Breast epithelium (tissue), 4 donors: ENCODE measurements at places on chromosomes 5 and 9. TPM values are rescaled to one million over a fixed set of nuclear protein-coding genes. Genes with fewer than 3 reads are reported as not detected.

GRCh38 chr5:176870110-176870591 lies 29.0 kb downstream of the HK3 start:
- DNase-seq, result no peak

DNA sequence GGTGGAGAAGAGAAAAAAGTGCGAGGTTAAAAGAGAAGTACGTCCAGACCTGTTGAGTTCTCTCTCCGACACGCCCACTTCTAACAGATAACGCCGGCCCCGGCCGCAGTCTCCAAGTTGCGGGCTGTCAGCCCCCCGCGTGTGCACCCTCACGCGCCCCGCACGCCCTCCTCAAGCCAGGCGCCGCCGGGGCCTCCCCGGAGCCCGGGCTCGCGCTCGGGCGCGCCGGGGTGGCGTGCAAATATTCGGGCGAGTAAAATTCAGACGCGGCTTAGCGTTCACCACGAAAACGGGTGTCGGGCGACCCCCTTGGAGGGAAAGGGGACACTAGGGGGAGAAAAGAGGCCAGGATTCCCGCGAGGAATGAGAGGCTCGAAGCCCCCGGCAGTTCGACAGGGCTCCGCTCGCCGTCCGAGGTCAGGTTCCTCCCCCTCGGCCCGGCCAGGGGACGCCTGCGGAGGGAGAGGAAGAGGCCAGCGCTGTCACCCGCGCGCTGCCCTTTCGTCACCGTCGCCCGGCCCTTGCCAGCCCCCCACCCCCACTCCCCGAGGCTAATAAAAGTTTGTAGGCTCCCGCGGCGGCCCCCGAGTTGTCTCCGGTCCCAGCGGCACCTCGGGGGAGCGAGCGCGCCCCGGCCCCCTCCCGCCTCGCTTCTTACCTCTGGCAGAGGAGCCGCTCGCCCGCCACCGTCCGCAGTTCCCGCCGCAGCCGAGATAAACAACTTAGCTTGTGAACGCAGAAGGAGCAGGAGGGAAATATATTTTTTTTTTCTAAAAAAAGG lies 743 bp downstream of the NR3C1 start:
- DNase-seq, result peak; percentile 62

DNA sequence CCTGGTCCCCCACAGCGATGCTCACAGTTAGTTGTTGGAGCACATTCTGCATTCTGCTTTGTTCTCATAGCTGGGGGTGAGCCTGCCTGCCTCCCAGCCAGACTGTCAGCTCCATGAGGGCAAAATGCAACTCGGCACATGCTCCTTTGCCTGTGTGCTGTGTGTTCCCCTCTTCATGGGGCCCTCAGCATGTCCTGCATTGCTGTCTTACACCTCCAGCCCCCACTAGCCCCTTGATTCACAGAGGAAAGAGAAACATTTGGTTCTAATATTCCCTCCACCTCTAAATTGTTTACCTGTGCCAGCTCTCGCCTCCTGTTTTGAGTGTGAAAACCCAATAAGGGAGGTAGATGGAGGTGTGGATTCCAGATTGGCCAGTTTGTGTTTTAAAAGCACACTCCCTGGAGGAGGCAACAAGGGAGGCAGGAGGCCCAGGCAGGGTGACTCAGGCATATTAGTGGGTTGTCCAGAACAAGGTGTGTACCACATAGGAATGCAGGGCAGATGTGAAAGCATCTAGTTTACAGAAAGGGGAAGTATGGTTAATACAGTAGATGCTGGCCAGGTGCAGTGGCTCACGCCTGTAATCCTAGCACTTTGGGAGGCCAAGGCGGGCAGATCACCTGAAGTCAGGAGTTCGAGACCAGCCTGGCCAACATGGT lies 224.6 kb downstream of the AGTPBP1 start:
- DNase-seq, result no peak

- no peak for DNase-seq
Measured at GRCh38 chr5:148725675-148726074, 71.3 kb upstream of the HTR4 start.

- DNase-seq, result no peak
Measured at GRCh38 chr5:167657016-167657415, 634.4 kb upstream of the WWC1 start.

DNA sequence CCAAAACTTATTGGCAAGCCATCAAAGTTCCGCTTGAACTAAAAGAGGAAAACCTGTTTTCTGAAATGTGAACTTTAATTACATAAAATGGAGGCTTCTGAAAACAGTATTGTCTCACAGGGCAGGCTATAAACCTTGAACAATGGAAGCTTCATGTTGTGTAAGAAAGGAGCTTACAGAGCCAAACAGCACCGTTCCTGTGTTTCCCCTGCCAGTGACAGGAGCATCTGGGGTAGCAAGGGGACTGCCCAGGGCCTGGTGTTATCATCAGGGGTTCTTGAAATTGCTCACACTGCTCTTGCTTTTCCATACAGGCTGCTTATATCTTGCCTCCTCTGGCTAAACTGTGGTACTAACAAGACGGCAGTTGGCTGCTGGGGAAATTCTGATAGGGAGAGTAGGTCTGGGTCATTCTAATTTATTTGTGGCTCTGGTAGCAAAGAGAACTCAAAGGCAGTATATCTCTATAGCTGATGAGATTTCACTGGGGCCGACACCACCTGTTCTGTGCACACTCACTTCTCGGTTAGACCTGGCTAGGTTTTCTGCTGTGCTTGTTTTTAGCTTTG lies 40.4 kb downstream of the BASP1 start:
- DNase-seq, result no peak

GRCh38 chr5:126280846-126281245 lies 142.4 kb upstream of the GRAMD2B start:
- DNase-seq, result no peak

DNA sequence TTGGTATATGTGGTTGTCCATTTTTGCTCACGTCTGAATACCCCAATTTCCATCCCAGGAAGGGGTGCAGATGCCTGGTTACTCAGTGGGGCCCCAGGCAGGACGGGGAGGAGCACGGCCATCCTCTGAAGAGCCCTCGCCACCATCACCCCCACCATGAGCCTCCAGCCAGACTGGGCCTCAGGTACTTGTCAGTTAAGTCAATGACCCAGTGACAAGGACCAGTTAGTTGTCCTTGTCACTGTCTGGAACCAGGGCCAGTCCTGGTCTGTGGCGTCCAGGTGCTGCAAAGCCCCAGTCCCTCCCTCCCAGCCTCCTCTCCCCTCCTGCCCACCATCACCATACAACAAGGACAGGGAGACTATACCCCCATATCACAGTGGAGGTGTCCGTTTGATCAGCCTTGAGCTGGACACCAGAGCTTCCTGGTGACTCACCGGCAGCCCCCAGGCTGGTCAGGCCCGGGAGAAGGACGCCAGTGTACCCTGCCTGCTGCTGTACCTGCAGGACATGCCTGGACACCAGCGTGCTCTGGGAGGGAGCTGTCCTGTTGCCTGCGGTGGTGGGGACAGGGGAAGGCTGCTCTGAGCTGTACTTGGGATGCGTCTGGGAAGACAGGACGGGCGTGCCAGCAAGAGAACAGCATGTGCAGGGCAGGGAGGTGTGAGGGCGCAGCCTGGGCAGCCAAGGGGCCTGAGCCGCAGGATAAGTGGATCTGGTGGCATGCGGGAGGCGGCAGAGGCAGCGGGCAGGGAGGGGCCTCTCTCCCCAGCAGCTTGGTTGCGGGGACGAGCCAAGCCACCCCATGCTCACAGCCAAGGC lies 32.6 kb upstream of the TTLL11 start:
- DNase-seq, result no peak

GRCh38 chr5:139664086-139664693 lies 16.0 kb downstream of the CXXC5 start:
- no peak for DNase-seq

DNA sequence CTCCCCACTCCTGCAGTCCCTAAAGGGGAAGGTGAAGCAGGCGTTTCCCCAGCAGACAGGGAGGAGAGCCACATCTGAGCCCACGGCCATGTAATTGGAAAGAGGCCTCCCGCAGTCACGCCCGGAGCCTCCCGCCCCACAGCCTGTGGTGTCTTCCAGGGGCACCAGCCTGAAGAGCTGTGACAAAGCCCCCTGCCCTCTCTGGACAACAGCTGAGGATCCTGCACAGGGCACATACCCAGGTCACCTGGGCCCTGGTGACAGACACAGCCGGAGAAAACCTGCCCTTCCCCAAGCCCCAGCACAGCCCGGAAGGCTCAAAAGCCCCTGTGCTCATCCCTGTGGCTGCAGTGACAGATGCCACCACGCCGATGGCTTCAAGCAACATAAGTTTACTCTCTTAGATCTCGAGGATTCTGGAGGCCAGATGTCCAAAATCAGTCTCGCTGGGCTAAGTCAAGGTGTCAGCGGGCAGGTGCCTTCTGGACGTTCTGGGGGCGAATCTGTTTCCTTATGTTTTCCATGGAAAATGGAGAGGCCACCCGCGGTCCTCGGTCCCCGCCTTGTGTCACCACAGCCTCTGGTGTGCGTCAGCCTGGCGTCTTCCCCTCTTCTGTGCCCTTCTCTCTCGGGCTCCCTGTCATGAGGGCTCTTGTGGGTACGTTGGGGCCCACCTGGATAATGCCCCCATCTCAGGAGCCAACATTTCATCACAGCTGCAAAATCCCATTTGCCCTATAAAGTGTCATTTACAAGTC lies 71.5 kb downstream of the PSMB7 start:
- no peak for DNase-seq

DNA sequence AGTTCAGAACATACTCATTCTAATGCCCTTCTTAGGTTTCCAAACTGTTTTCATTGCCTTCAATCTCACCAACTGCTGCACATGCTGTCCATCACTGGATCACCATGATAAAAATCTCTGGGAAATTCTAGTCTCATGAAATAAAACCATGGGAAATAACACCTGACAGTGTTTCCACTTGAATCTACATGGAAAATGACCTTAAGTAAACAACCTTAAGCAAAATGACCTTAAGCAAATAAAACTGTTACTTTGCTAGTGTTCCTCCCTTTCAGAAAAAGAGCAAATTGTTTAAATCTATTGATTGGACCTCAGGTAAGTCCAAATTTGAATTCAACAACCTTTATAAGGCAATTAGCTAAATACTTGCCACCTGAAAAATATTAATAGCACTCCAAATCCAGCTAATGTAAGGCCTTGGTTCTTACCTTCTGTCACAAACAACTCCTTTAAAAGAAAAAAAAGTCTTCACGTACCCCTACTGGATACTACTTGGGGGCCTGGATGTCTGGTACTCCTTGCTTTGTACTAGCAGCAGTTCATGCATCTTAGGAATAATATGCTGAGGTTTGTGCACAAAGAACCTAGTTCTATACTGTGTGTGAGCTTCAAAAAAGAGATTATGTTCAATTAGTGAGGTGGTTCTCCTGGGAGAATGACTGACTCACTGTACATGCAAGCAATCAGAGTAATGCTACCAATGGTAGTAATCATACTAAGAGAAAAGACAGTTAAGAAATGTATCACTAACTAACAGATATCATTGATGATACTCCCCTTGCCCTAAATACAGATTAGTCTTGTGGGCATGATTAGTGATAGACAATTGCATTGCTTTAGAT lies 630.4 kb downstream of the PSAT1 start:
- no peak for DNase-seq

DNA sequence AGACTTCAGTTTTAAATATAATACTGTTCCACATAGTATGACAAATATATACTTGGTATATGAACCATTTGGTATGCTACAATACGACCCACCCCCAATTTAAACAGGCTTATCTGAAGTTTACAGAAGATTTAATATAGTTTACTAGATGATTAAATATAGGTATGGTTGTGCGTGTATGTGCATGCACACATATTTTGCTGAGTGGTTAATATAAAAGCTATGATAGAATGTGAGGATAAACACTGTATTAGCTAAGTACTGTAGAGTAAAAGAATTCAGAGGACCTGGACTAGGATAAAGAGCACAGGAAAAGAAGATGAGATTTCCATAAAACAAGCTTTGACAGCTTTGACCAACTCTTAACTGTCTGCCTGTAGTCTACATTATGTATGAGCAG lies 356.7 kb downstream of the PDE4D start:
- no peak for DNase-seq

DNA sequence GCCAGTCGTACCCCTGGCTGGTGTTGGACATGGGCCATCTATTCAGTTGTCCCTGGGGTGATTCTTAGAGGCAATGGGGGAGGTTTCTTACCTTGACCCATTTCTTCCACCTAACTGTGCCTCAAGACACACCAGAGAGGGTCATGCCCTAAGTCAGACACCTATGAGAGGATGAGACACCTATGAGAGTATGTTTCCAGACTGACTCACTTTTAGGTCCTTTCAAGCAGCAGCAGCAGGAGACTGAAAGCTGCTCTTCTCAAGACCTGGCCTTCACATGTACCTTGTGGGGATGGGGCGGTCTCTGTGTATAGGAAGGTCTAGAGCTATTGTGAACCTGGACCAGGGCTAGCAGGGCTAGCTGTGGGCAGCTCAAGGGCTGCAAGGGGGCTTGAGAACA lies 130.1 kb downstream of the TENT4A start:
- DNase-seq, result no peak

The PTPRD gene
- 2.9 TPM for total RNA-seq

The ANXA2R gene
- total RNA-seq, result 5.4 TPM

The CDC20B gene
- not detected for total RNA-seq
